ENCODE measurements at places on chromosomes 2 and 18. TPM values are rescaled to one million over a fixed set of nuclear protein-coding genes. Genes with fewer than 3 reads are reported as not detected.

DUSP19 gene
- total RNA-seq: 10.0 TPM

REG1B gene
- total RNA-seq: not detected

INHBB gene
- total RNA-seq: 9.0 TPM

NOSTRIN gene
- total RNA-seq: 58.7 TPM

LONRF2 gene
- 59.4 TPM for total RNA-seq

CKAP2L gene
- 1.1 TPM for total RNA-seq

FAHD2A gene
- 33.0 TPM for total RNA-seq

CCDC74B gene
- 4.5 TPM for total RNA-seq

RTN4 gene
- 413 TPM for total RNA-seq

TUBA4B gene
- total RNA-seq: not detected

RIT2 gene
- total RNA-seq: 0.22 TPM

CNDP2 gene
- 65.9 TPM for total RNA-seq

Measured in adrenal gland (tissue), 19 donors.